GM19239 (cell line): ENCODE measurements at places on chromosomes 16 and 17.

- no peak for DNase-seq
These were observed 83.2 kb downstream of the HS3ST2 start for GRCh38 chr16:22897184-22897583.

GRCh38 chr16:79826732-79827475 is 226.4 kb upstream of the MAF start:
- DNase-seq = no peak

DNA sequence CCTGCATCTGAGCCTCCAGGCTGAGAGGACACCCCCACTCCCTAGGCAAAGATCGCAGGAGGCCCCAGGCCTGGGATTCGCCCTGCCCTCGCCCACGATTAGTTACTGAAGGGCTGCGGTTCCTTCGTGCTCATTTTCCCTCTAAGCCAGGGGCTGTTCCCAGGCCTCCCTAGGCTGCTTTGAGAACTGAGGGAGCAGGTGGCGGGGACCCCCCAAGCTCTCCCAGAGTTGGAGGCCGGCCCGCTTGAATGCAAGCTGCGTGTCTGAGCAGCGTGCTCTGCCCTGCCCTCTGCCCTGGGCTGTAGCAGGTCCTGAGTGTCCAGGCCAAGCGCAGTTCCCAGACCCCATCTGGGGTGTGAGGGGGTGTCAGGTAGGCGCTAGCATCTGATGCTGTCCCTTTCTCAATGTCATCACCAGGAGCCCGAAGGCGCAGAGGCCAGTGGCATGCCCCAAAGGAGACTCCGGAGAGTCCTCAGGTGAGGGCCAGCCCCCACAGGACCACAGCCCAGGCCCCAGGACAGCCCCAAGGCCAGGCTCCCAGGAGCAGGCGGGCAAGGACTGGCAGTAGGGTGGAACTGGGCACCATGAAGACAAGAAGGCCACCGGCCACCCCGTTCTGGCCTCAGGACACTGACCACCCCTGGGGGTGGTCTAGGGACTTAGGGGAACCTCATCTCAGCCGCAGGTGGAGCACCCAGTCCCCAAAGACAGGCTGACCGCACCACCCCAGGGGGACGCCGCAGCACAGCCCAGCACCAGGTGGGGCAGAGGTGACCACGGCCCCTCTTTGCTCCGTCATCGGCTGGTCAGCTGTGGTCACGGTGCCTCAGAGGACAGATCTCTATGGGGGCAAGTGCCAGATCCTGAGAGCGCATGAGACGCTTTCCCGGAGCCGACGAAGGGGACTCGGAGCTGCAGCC is 14.6 kb downstream of the ENDOV start:
- no peak for DNase-seq

- no peak for DNase-seq
These were observed 323.4 kb downstream of the CPPED1 start for GRCh38 chr16:12480286-12480685.

DNA sequence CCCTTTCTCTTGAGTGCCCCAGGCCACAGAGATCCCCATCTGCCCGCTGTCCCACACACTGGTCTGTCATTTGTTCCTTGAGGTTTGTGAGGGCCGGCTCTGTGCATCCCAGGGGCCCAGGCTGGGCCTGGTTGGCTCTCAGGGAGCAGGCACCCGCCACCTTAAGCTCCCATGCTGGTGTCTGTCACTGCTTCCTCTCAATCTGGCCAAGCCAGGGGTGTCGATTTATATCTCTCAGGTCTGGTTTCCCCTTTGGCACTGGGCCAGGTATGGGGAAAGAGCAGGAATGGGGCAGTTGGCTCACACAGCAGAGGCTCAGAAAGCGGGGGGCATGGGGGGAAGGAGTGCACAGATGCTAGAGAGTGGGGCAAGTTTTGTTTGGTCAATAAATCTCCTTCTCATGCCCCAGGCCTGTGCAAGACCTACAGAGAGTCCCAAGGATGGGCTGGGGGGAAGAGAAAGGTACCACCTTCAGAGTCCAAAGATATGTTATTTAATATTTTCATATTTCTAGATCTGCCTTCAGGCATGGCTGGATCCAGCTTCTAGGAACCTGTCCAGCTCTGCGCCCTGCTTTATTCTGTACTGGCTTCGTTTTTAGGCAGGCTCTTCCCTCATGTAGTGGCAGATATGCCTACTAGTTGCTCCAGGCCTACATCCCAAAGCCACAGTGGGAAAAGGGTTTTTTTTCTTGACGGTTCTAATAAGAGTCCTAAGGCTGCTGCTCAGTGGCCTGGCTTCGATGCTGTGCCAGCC is 34.3 kb downstream of the IL4R start:
- no peak for DNase-seq

DNA sequence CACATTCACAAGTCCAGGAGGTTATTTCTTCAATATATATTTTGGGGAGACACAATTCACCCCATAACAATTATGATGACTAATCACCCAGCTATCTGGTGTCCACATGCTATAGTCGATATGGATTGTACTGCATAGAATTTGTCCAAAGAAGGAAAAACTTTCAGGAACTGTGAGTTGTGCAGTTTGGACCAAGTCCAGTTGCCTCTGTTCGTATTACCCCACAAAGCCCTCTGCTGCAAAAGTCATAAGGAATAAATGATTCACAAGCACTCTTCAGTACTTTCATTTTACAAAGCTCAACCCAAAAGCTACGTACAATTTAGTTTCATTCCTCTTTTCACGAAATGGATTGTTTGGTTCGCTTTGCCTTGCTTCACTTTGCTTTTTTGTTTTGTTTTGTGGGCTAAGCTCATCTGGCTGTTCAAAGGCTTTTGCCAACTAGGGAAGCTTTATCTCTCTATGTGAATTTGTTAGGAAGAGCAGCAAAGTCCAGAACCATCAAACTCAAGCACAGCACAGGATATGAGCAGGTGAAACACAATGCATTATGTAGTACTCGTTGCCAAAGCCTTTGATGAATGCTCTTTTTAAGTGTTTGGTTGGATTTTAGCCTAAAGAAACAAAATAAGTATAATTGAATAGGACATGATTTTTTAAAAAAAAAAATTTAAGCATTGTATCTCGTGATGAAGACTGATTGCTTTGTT is 98.6 kb downstream of the ZNF18 start:
- no peak for DNase-seq

DNA sequence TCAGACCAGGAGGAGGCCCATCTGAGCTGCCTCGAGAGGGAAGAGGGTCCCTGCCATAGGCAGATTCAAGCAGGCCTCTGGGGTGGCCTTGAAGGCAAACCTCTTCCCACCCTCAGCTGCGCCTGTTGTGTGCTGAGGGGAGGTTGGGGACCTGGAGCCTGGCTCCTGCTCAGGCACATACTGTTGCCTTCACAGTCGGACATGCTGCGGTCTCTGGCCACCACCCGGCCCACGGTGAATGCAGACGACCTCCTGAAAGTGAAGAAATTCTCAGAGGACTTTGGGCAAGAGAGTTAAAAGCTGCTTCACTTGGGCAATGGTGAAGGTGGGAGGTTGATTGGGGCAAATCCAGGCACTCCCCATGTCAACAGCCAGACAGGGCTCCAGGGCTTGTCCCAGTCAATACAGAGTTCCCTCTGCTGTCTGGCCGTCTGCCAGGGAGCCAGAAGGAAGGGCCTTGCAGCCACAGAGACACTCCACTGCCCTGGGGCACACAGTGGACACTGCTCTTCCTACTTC is 6.3 kb downstream of the PDF start:
- no peak for DNase-seq

GRCh38 chr16:31508706-31509195 is 560 bp upstream of the RUSF1 start:
- DNase-seq = no peak

DNA sequence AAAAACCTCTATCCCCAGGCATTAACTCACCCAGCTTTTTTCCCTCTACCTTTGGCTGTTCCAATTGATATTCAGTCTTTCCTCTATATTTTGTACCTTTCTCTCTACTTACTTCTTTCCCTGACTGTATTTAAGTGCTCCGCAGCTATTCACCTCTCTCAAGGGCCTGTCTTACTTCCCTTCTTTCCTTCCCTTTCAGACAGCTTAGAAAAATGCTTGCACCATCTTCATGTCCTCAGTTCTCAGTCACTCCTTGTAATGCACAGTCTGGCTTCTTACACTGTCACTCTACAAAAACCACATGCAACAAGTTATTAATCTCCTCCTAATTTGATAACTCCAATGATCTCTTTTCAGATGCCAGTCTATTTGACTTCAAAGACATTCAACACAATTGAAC is 163.4 kb downstream of the PHKB start:
- DNase-seq = no peak

- DNase-seq = no peak
These were observed 139.7 kb downstream of the SEC14L1 start for GRCh38 chr17:77280304-77281121.

DNA sequence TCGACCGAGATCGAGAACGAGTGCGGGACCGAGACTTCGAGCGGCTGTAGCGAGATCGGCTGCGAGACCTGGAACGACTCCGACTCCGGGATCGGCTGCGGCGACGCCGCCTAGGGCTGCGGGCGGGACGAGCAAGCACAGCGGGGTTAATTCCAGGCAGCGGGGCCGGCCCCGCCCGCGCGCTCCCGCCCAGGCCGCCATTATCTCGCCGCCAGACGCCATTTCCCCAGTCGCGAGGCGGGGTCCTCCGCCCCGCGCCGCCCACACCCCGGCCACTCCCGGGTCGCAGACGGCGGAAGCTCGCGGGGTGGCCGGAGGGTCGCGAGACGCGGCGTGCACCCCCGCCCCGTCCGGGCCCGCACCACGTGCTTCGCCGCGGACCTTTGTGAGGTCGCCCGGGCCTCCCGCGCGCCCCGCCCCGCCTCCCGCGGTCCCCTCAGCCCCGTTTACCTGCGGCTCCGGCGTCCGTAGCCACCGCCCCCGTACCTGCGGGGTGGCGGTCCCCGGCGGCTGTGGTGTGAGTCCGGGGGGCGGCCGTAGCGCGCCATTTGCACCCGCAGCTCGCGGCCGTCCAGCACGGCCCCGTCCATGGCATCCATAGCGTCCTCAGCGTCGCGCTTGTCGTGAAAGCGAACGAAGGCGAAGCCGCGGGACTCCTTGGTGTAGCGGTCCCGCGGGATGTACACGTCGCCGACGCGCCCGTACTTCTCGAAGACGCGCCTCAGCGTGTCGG is 616 bp downstream of the SRSF2 start:
- no peak for DNase-seq

DNA sequence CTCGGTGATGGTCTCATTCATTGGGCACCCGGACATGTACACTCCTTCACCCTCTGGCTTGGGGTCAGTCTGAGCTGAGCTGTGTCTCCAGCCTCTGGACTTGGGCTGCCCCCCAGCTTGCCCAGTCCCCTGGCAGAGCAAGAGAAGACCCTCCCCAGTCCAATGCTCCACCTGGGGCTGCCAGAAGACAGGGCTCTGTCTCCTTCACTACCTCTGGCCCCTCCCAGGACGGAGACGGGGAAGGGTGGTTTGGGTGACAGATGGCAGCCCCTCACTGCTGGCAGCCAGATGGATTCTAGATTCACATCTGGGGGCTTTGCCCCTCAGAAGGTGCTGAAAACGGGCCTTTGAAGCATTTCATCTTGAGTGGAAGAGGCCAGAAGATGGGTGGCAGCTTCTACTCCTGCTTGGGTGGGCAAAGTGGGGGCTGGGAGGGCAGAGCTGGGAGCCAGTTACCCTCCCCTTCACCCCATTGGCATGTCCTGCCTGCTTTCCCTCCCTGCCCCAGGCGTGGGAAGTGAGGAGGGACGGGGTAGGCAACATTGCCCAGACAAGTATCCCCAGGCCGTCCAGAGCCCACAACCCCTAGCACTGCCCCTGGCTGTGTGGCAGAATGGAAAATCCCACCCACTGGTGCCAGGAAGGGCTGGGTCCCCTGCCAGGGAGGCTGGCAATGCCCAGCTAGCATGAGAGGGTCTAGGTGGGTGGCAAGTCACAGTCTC is 13.9 kb downstream of the NGFR start:
- DNase-seq = no peak

DNA sequence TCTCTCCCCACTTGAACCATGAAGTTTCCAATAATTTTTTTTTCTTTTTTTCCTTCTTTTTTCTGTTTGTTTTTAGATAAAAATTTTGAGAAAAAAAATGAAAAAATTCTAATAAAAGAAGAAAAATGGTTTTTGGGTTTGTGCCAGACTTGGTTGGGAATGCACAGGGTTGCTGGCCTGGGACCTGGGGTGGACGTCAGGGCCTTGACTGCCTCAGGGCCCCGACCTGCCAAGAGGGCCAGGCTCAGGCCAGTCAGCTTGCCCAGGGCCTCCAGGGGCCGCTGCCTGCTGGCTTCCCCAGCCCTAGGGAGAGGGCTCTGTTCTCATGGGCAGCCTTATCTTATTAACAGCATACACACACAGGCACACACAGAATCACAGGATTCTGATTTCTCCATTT is 6.5 kb downstream of the TBX6 start:
- no peak for DNase-seq

- no peak for DNase-seq
These were observed 11.7 kb downstream of the ABCC1 start for GRCh38 chr16:15961060-15961511.

DNA sequence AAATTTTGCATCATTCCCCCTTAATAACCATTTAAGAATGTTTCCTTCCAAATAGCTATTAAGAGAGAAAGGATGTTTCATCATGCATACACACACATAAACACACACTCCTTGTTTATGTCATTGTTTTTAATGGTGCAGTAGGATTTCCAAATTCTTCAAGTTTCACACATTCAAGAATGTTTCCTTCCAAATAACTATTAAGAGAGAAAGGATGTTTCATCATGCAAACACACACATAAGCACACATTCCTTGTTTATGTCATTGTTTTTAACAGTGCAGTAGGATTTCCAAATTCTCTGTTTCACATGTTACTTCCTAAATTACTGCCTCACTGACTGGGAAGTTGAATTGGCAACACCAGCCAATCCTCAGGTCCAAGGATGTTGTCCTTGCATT is 7.8 kb downstream of the TOX3 start:
- no peak for DNase-seq

- DNase-seq = no peak
These were observed 19.0 kb downstream of the RND2 start for GRCh38 chr17:43044024-43044423.

DNA sequence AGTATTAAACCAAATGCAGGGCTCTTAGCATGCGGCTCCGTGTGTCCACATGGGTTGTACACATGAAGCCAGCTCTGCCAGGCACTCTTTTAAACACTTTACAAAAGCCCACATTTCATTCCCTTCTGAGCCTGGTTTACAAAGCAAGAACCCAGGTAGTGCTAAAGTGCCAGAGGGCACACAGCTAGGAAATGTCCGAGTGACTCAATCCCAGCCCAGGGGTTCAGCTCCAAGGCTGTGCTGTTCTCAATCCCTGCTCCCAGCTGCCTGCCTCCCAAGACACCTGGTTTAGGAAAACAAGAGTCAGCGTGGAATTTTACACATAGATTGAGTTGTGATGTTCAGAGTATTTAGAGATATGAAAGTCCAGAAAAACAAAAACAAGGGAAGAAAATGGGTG is 13.3 kb upstream of the DCAF7 start:
- DNase-seq = no peak

- peak; percentile 73 for DNase-seq
These were observed 166.0 kb upstream of the GSE1 start for GRCh38 chr16:85446951-85447692.
